ENCODE measurements at places on chromosomes 5 and 9.

- DNase-seq = no peak
Measured at GRCh38 chr5:65548281-65548680, 14.7 kb downstream of the CENPK start.

- DNase-seq = peak; percentile 8
Measured at GRCh38 chr5:173612948-173613347, 3.5 kb downstream of the BOD1 start.

GRCh38 chr5:40909723-40910122 lies 426 bp downstream of the C7 start:
- DNase-seq = no peak

GRCh38 chr5:43415935-43416802 lies 4.0 kb upstream of the CCL28 start:
- no peak for DNase-seq

DNA sequence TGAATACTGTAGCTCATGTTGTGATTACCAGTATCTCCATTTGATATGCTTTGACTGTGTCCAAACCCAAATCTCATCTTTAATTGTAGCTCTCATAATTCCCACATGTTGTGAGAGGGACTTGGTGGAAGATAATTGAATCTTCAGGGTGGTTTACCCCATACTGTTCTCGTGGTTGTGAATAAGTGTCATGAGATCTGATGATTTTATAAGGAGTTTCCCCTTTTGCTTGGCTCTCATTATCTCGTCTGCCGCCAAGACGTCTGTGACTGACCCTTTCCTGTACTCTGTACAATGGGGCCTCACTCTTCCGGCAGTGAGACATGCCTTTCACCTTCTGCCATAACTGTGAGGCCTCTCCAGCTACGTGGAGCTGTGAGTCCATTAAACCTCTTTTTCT lies 59.3 kb downstream of the TRIO start:
- peak; percentile 72 for DNase-seq

DNA sequence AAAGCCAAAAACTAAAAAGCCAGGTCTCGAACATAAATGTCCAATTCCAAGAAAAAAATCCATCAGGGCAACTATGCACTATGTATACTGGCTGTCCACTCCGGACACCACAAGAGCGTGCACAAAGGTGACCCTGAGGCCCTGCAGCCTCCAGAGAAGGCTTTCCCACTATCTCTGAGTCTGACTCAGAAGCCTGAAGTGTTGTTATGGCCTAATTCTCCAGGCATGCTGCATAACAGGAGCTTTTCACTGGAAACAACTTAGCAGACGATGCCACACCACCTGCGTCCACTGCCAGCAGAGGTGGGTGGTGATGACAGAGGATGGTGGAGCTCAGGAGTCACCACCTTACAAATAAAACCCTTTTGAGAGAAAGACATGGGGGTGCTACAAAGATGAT lies 63.7 kb downstream of the HABP4 start:
- DNase-seq = no peak

DNA sequence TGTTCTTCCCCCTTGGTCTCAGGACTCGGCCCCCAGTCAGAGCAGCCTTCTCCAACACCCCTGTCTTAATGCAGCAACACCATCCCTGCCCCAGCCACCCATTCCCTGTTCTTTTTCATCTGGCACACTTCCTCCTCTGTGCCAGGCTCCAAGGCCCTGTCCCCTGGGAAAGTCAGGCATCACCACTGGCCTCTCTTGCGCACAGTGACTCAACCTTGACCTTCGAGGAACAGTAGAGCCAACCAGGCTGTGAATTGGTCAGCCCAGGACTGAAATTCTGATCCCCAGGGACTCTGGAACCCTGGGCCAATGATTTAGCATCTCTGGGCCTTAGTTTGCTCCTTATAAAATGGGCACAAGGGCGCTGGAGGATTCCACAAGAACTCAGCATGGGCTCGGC lies 10.5 kb upstream of the RALGDS start:
- DNase-seq = no peak

GRCh38 chr9:8799206-8799605 lies 999.6 kb upstream of the DMAC1 start:
- DNase-seq = no peak

DNA sequence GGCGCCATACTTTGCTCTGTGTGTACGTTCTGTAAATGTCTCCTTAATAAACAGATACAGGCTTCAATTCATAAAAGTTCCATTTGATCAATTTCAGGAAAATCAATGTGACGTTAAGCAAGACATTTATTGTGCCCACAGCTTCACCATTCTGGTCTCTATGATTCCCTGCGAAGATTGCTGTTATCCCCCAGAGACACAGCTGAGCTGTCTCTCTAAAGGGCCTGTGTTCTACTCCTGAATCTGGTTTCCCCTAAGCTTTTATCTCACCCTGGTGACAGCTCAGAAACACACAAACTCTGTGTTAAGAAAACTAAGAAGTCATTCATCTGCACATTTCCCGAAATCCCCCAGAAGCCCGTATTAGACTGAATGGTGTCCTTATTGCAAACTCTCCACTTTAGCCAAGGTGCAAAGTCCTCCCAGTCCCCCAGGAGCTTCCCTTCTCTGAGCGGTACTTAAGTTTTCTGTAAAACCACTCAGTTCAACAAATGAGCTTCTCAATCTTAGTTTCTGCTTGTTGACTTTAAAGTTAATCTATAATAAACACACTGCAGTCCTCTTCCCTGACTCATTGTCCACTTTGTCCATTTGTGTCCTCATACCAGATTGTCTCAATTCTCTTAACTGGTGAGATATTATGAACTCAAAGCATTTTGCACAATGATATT lies 1.4 kb upstream of the C5orf15 start:
- DNase-seq = no peak

DNA sequence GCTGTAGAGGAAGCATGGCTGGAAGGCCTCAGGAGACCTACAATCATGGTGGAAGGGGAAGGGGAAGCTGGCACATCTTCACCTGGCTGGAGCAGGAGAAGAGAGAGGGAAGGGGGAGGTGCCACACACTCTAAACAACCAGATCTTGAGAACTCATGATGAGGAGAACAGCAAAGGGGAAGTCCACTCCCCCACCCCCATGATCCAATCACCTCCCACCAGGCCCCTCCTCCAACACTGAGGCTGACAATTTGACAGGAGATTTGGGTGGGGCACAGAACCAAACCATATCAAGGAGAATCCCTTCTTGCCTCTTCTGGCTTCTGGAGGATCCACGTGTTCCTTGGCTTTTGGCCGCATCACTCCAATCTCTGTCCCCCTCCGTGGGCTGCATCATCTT lies 13.1 kb upstream of the CMBL start:
- no peak for DNase-seq

DNA sequence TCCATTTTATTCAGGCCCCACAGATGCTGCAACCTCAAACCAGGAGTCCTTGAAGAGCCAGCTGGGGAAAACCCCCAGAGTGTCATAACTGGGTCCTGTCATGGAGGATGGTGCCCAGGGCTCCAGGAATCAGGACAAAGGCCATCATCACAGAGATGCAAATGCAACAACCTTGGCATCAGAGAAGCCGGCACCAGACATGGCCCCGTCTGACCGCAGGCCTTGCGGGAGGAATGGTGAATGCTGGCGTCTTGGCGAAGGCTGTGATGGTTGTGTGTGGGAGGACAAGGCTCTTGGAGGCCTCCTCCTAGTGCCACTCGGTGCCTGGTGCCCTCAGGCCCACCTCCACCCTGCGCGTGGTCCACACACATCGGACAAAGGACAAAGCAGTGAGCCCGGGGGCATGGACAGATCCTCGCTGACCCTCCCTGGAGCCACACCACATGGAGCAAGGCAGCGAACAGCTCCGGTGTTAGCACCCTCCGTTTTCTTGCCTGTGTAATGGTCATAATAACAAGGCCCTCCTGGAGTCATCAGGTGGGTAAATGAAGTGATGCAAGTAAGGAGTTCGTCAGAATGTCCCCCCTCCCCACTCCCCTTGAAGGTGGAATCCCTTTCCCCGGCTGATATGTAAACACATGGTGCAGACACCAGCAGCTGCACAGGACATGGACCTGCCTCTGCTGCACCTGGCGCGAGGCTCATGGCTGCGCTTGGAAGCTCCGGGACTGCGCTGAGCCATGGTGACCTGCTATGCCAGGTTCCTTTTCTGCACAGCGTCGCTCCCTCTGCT lies 380.7 kb downstream of the IRX2 start:
- no peak for DNase-seq

- DNase-seq = no peak
Measured at GRCh38 chr9:108052431-108053080, 563.0 kb upstream of the KLF4 start.

GRCh38 chr9:131697097-131697496 lies 42.8 kb downstream of the RAPGEF1 start:
- DNase-seq = peak; percentile 29

- DNase-seq = no peak
Measured at GRCh38 chr9:127983847-127984289, 3.1 kb upstream of the EEIG1 start.

DNA sequence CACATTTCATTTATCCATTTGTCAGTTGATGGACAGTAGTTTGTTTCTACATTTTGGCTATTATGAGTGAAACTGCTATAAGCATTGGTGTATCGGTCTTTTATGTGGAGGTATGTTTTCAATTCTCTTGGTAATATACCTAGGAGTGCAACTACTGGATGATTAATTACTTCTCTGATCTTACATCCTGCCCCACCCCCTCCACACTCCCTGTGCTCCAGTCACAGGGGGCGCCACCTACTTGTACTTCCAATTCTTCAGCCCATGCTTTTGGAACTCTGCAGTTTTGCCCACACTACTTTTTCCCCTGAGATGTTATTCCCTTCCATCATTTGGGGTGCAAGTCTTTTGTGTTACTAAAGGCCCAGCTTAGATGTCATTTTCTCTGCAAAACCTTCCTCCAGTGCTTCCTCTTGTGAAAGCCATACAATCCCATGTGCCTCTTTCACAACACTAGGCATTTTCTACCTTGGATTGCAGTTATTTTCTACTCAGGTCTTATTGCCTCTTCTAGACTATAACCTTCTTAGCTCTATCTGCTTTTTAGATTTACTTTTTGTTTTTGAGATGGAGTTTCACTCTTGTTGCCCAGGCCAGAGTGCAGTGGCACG lies 42.1 kb downstream of the SEC61B start:
- DNase-seq = no peak

- no peak for DNase-seq
Measured at GRCh38 chr9:36021968-36022367, 14.7 kb upstream of the RECK start.

GRCh38 chr5:72353046-72353445 lies 32.9 kb downstream of the PTCD2 start:
- peak; percentile 64 for DNase-seq

DNA sequence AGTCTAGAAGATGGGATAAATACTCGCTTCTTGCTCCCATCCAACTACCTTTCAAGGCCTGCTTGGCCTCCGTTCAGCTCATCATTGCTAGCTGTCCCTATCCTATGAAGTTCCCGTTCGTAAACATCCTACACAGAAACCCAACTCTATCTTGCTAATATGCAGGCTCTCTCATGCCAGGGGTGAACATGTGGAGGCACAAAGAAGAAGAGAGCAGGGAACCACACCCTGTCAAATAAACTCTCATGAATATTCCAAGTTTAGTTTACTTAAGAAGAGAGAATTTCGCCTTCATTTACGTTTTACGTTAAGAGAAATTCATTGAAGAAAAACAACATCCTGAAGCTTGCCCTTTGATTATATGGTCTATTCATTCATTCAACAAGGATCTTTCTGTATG lies 7.9 kb upstream of the HSD17B3 start:
- DNase-seq = no peak

GRCh38 chr5:34915856-34916192 lies 313 bp downstream of the BRIX1 start:
- DNase-seq = no peak

GRCh38 chr9:97923529-97924108 lies 1.3 kb upstream of the TRMO start:
- DNase-seq = peak; percentile 74

- no peak for DNase-seq
Measured at GRCh38 chr9:127880143-127880542, 2.7 kb upstream of the AK1 start.

- peak; percentile 94 for DNase-seq
Measured at GRCh38 chr5:125311743-125312142, 565.3 kb upstream of the ZNF608 start.

All from fibroblast of upper back skin (primary cell).